ENCODE measurements at places on chromosomes 7 and 10.

DNA sequence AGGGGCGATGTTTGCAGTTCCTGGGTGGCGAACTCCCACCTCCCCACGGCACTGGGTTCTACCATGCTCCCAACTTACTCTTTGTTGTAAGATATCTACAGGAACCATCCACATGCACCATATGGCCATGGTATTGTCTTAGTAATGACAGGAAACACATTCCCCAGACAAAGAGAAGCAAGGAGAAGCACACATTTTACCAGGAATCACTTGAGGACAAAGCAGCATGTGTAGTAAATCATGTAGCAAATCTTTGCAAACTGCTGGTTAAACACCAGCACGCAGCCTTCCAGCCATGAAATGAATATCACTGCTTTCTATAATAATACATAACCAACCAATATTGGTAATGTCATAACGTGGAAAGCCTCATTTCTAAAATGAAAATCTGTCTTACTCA lies 101.2 kb downstream of the NRP1 start:
- DNase-seq = no peak

DNA sequence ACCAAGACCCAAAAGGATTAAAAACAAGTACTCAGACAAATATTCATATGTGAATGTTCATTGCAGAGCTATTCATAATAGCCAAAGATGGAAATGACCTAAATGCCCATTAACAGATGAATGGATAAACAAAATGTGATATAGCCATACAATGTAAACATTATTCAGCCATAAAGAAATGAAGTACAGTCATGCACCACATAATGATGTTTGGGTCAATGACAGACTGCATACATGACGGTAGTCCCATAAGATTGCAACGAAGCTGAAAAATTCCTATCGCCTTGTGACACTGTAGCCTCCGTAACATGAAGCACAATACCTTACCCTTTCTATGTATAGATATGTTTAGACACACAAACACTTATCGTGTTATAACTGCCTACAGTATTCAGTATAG lies 97.9 kb downstream of the ABLIM1 start:
- DNase-seq = no peak

- DNase-seq = no peak
Observed at GRCh38 chr10:104576611-104577010, 64.5 kb upstream of the SORCS3 start.

GRCh38 chr7:111103678-111104274 lies 12.8 kb downstream of the LRRN3 start:
- DNase-seq = no peak

- no peak for DNase-seq
Observed at GRCh38 chr7:127896659-127897058, 134.6 kb downstream of the LRRC4 start.

Data from stimulated activated CD4-positive, alpha-beta T cell treated with anti-CD3 and anti-CD28 coated beads, Interleukin-4, amount 100 ng/mL, for 4 hours (primary cell).